Inflammatory macrophage treated with lipopolysaccharide for 4 hours (primary cell): ENCODE measurements at places on chromosomes 11 and 22.

DNA sequence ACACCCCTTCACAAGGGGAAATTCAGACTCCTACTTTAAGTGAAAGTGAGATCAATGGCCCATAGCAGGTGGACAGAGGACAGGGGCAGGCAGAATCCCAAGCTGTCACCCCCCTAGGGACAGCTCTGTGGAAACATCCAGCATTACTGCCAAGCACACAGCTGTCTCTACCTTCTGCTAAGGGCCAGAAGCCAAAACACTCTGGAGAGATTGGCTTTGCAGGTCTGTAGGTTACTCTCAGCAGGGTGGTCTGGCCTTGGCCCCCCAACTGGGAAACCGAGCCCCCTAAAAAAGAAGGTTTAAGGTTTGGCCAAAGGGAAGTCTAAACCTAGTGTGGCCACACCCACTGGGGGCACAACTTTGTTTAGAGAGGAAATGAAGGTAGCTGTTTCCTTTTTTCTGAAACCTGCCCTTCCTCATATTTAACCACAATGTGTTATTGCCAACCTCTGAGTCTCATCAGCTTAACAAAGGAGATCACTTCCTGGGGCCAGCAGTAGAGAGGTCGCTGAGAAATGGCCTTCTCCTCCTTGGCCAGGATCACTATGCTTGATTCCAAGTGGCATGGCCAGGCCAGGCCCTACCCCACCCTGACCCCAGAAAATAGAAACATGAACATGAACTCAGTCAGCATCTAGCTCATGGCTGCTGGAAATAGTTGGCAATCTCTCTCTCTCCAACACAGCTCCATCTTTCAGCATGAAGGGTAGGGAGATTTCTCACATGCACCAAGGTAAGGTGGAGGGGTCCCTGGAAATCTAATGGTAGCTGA lies 25.9 kb upstream of the SCARF2 start:
- DNase-seq: peak; percentile 59

DNA sequence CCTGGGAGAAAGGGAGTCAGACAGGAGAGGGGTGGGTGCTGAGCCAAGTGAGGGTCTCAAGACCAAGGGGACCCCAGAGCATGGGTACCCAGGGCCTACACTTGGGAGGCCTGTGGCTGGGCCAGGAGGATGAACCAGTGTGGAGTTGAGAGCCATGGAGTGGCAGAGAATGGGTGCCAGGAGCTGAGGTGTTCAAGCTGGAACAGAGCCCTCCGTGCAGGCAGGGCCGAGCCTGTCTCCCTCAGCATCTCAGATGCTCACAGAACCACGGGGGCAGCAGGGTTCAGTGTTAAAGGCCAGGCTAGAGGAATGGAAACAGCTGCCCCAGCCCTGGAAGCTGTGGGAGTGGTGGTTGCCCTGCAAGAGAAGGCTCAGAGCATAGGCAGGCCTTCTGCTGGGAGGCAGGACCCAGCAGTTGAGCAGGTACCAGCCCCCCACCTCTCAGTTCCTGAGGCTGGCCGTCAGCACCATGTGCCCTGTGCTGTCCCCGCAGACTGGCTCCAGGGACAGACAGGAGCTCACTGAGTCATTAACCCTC lies 32.3 kb downstream of the RSPH14 start:
- no peak for DNase-seq

GRCh38 chr11:97893612-97894011 lies 1127.1 kb upstream of the CNTN5 start:
- no peak for DNase-seq

DNA sequence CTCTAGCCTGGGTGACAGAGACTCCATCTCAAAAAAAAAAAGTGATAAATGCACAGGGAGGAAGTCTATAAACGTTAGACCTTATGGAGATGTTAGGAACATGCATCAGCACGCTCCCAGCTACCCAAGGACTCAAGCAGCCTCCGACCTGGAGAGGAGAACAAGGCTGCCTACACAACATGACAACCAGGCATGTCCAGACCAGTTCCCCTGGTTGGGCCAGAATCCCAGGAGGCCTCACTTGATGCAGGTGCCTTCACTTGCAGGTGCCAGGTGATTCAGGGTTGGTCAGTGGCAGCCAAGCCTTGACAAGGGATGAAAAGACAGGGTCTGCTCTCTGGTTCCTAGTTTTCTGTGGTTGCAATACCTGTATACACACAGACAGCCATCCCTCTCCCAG lies 5.9 kb downstream of the RANGAP1 start:
- DNase-seq: no peak

DNA sequence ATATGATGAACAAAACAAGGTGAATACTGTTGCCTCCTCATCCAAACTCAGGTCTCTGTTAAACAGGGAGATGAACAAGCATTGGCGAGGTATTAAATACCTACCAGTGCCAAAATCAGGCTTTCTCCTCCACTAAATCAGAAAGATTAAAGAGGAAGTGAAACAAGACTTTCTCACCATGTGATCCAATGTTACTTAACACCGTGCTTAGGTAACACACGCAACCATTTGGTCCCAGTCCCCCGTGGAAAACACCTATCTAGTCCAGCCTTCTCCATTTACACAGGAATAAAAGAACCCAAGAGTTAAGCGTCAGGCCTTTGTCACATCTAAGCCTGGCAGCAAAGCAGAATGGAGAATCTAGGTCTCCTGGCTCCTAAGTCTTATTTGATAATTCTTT lies 34.5 kb downstream of the TENM4 start:
- DNase-seq: peak; percentile 38

DNA sequence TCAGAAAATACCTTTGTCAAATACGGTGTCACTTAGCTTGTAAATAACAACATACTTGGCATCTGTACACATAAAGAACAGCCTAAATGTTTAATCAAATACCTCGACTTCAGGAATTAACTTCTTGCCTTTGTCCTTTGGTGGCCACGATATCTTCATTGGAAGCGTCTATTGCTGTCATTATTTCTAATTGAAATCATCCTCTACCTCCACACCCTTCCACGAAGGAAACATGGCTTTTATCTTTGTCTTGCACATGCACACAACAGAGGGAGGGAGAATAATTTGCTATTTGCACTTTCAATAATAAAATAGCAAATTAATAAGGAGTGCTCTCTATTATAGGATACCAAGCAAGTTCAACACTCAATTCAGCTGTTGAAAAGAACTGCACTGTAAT lies 25.8 kb upstream of the SOX6 start:
- no peak for DNase-seq

GRCh38 chr11:2818503-2818902 lies 67.1 kb downstream of the CDKN1C start:
- DNase-seq: no peak

- no peak for DNase-seq
Measured at GRCh38 chr11:8871962-8872361, 39.0 kb upstream of the AKIP1 start.
